ENCODE measurements at places on chromosomes 4 and X.
A peak's percentile ranks its signal among the peaks of the same experiment; 100 is the strongest.

DNA sequence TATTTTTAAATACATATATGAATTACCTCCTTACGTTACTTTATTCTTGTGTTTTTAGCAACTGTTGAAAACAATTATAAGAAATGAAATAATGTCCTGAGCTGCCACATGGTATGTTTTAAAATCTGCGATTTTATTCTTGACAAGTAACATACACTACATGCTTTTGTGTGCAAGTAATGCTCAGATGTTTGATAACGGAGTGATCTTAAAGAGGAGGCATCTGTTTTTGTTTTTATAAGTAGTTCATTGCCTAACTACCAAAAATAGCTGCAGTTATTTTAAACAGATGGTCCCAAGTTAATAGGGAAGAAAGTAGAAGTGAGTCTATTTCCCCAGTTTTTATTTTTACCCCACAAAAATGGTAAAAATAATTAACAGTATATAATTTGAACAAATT lies 55.2 kb downstream of the GAB1 start:
- DNase-seq = no peak

DNA sequence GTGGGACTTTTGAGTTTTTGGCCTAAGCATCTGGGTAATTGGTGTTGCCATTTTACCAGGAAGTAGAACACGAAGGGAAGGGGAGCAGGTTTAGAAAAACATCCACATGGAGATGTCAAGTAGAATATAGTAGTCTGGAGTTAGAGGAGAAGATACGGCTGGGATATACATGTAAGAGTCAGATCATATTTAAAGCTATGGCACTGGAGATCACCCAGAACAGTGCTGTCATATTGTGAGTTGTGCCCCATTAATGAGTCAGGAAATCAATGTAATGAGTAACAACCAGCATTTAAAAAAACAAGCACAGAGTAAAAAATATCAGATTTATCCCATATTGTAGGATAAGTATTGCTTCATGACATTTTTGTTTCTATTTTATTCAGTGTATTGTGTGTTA lies 4.2 kb downstream of the GSTCD start:
- no peak for DNase-seq

DNA sequence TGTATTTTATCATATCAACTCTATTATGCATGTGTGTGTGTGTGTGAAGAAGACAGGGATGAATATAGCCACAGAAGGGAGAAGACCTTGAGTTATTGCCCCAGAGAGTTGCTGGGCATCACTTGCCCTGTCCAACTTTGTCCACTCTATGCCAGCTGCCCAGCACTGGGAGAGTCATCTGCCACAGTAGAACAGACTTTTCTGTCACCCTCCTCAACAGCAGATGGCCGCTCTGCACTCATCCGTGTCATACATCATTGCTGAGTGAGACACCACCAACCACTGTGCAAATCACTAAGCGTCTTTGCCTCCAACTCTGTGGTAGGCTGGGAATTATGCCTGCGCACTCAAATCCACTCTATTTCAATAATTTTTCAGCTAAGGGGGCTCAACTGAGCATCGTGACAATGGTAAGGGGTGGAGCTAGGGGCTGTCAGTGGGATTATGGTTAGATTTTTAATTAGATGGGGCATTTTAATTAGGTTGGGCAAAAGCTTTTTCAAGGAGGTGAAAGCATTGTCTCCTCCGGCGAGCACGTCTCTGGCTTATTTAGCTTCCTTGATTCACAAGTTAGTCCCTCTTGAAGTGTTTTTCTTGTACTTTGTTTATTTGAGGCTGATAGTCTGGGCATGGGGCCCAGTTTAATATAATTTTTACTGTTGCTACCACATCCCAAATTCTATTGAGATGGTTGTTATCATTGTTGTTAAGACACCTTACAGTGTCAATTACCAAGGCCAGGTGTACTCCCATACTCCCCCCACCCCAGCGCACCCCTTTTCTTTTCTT lies 100.1 kb upstream of the KLF3 start:
- DNase-seq = no peak

GRCh38 chrX:131836161-131836560 lies 186.9 kb upstream of the STK26 start:
- DNase-seq = no peak

DNA sequence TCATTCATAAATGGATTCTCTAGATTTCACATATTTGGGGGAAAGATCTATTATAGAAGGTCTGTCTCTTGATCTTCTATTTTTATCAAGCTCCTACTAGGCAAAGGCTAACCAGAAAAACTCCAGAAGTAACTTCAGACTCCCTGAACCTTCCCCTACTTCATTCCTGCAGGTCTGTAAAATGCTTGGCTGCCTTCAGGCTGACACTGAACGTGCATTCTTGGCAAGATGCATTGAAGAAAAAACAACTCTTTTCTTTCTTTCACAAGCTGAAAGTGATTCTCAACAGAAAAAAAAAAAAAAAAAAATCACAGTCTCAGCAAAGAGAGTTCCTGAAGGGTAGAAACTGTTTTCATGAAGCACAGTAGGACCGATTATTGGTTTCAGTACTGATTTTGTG lies 12.7 kb downstream of the OPHN1 start:
- no peak for DNase-seq

DNA sequence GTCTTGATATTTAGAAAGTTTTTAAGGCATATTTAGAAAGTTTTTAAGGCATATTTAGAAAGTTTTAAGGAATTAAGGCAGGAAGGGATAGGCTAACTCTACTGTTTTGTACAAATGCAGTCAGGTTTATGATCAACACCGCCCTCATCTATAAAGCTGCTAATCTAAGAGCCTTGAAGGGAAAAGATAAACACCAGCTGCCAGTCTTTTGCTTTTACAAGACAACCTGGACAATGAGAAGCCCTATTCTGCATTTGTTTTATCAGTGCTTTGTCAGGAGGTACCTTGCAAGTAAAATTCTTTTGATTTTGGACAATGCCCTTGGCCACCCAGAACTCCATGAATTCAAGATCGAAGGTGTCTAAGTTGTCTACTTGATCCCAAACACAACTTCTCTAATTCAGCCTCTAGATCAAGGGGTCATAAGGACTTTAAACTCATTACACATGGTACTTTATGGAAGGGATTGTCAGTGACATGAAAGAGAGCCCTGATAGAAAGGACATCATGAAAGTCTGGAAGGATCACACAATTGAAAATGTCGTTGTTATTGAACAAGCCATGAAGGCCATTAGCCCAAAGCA lies 39.8 kb downstream of the IL15 start:
- DNase-seq = no peak

GRCh38 chrX:97132664-97133415 lies 249.1 kb downstream of the RPA4 start:
- DNase-seq = no peak

DNA sequence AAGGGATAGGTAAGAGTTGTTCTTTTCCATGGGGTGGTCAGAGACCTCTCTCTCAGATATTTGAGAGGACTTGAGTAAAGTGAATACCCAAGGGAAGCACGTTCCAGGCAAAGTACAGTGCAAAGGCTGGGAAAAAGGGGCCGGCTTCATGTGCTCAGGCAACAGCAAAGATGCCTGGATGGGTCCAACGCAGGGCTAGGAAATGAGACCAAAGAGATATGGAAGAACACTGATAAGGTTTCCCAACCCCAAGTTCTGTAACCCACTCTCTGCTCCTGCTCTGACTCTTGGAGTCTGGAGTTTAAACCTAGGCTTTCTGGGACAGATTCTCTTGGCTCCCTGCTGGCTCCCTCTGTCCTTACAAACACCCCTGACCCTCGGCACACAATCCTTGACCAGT lies 36.2 kb upstream of the PROM1 start:
- no peak for DNase-seq

GRCh38 chr4:144594471-144594986 lies 51.4 kb upstream of the HHIP start:
- no peak for DNase-seq

- DNase-seq = no peak
These were observed 70.8 kb downstream of the PPARGC1A start for GRCh38 chr4:23819041-23819511.

DNA sequence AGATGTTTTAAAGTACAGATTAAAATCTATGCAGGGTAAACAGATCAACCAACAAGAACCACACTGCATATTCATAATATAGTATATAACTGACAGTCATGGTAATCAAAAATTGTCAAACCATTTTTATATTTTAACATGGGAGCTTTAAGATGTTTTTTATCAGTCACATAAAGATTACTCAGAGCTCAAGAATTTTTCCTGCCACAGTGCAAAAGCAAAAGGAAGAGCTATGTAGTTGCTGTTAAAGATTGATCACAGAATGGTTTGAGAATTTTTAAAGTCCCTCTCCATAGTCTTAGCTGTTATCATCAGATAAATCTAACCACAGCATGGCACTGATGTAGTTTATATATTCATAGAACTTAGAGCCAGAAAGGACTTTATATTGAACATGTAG lies 8.5 kb downstream of the RAB9B start:
- DNase-seq = no peak

GRCh38 chr4:74751856-74752255 lies 42.5 kb downstream of the BTC start:
- no peak for DNase-seq

DNA sequence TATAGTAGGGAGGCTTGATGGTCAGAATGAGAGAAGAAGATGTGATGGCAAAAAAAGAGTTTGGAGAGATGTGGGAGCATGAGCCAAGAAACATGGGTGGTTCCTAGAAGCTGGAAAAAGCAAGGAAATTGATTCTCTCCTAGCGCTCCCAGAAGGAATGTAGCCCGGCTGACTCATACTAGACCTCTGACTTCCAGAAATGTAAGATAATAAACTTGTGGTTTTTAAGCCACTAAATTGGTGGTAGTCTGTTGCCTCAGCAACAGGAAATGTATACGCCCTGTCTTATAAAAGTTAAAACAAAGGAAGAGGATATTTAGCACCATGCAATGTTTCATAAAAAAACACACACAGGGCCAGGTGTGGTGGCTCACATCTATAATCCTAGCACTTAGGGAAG lies 182.7 kb upstream of the PCDH7 start:
- no peak for DNase-seq

DNA sequence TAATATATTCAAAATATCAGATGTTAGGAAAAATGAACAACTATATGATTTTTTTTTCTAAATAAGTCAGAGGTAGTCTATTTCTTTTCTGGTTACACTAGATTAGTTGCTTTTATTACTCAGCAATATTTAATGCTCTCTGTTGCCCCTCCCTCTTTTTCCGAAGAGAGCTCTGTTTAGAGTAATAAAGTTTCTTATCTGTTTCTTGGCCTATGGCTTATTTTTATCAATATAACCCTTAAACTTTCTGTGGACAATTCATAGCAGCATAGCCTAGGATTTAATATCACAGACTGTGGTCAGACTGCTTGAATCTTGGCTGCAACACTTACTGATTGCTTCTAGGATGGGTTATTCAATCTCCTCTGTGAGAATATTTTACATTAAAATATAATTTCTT lies 2315.4 kb upstream of the AGA start:
- no peak for DNase-seq

DNA sequence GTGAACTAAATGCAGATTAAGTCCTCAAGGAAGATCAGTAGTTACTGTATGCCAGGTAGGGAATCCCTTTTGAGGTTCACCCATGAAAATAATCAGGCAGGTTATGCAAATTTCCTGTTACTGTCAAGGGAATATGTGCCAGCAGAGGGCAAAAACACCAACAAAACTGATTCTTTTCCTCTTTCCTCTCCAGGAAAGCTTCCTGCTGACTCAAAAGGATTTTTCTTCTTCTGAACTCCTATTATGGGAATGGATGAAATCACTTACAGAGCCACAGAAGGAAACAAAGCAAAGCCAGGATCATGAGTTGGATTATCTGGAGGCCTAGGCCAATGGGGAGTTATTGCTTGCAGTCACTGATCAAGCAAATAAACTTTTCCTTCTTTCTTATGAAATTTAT lies 49.7 kb downstream of the TMPRSS11F start:
- no peak for DNase-seq

- no peak for DNase-seq
These were observed 8.6 kb upstream of the FGF5 start for GRCh38 chr4:80257851-80258250.

GRCh38 chrX:119236623-119237561 lies 807 bp downstream of the PGRMC1 start:
- DNase-seq = peak; percentile 12

DNA sequence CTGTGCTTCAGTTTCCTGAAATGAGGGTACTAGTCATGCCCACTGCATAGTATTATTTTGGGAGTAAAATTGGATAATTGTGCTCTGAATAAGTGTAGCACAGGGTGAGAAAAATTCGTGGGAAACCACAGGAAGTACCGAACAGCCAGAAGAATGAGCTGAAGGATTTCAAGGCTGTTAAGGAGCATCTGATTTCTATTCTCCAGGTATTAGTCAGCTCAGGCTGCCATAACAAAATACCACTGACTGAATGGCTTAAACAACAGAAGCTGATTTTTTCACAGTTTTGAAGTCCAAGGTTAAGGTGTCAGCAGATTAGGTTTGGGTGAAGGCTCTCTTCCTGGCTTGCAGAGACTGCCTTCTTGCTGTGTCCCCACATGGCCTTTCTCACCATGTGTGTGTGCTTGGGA lies 41.9 kb downstream of the WWC2 start:
- no peak for DNase-seq

- DNase-seq = no peak
These were observed 79.5 kb downstream of the PRKG2 start for GRCh38 chr4:81135501-81135900.

All from substantia nigra (tissue), 51 donors.